Tongue (tissue), 3 donors: ENCODE measurements at places on chromosomes 16 and 17. TPM values are rescaled to one million over a fixed set of nuclear protein-coding genes. Genes with fewer than 3 reads are reported as not detected.

SPATA2L gene
- 10.9 TPM for total RNA-seq

DNAAF8 gene
- total RNA-seq, result 0.41 TPM

KRTAP17-1 gene
- 1.0 TPM for total RNA-seq

FA2H gene
- total RNA-seq, result 0.41 TPM

ZNF423 gene
- total RNA-seq, result 22.5 TPM

ABCC11 gene
- 0.41 TPM for total RNA-seq

HBQ1 gene
- total RNA-seq, result not detected

CHAD gene
- not detected for total RNA-seq

GLIS2 gene
- 6.8 TPM for total RNA-seq

DYNLL2 gene
- 21.6 TPM for total RNA-seq

TNS4 gene
- total RNA-seq, result 10.4 TPM

TBC1D3K gene
- total RNA-seq, result not detected

SERPINF2 gene
- total RNA-seq, result not detected

KRTAP4-9 gene
- not detected for total RNA-seq

MEIOB gene
- total RNA-seq, result 0.62 TPM

KIF18B gene
- 3.6 TPM for total RNA-seq

RND2 gene
- total RNA-seq, result 0.92 TPM

GHDC gene
- total RNA-seq, result 20.0 TPM
